ENCODE measurements at places on chromosomes 5 and 9.

DNA sequence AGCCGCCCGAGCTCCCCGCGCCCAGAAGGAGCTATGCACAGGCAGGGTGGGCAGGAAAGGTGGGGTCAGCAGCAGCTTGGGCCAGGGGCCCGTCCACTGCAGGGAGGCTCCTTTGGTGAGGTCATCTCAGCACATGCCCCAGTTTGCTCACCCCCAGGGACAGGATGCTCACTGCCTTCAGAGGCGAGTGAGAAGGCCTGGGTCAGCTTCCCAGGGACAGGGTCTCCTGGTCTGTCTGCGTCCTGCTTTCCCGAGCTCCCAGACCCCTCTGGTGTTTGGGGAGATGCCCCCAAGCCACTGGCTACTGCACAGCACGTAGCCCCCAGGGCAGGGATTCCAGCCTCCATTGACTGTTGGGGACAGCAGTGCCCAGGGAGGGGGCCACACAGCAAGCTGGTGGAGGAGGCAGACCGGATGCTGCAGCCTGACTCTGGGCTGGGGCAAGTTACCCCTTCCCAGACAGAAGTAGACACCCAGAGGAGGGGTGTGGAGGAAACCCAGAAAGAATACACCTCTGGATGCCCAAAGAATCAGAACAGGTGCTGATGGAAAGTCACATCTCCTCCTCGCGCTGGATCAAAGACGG lies 581 bp upstream of the SARDH start:
- no peak for DNase-seq

DNA sequence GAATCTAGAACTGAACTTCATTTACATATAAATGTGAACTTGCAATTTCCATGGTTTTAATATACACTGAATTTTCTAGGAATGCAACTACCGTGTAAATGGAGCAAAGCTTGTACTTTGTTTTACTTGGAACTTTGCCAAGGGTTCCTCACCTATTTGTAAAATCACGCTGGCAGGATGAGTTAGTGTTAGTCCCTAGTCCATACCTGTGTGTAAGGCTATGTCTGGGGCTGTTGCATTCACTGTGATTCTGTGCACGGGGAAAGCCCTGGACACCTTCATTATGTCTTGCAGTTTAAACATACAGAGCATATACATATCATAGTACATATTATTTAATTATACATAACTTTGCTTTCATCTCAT lies 119.9 kb downstream of the PAX5 start:
- no peak for DNase-seq

- DNase-seq = no peak
Measured at GRCh38 chr9:36866840-36867239, 167.2 kb downstream of the PAX5 start.

GRCh38 chr5:22683050-22683449 lies 170.1 kb downstream of the CDH12 start:
- no peak for DNase-seq

- no peak for DNase-seq
Measured at GRCh38 chr5:115531380-115531779, 13.2 kb downstream of the FEM1C start.

DNA sequence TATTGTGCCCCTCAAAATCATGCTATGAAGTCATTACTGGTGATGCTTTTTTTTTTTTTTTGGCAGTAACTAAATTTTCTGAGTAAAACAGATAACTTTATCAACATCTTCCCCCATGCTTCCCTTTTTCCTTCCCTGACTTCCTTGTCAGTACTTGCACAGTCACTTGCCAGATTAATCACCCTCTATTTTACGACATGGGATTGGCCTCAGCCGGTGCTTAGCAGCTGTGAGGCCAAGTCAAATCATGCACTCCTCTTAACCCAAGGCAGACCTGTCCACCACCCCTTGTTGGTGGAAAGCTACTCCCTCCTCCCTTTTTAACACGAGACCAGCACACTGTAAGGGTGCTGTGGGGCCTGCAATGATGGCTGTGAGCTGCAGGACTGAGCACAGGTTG lies 118.0 kb upstream of the OTULINL start:
- DNase-seq = no peak

- no peak for DNase-seq
Measured at GRCh38 chr5:135430135-135430437, 17.1 kb downstream of the DCANP1 start.

DNA sequence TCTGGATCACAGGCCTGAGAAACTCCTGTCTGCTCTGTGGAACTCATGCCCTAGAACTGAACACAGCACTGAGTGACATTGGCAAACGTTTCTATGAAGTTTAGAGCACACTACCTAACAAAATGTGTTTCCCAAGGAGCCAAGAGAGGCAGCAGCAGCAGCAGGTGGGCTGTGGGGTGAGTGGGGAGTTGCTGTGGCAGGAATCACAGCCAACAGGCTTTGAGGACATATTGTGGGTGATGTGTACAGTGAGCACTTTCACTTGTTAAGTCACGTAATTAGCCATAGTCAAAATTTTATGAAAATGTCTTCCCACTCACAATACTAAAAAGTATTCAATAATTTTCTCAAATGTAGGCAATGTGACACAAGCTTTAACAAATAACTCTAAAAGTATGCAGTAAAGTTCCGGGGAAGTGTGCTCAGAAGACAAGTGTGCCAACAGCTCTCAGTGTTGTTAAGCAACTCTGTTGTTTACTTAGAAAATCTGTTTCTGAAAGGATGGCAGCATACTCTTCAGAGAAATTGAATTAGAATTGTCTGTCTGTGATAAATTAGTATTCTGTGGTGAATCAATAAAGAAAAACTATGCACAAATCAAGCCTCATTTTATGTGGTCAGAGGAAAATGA lies 482.1 kb downstream of the SEMA5A start:
- no peak for DNase-seq

GRCh38 chr5:33306758-33307157 lies 134.0 kb upstream of the TARS1 start:
- no peak for DNase-seq

- no peak for DNase-seq
Measured at GRCh38 chr9:135783540-135784245, 81.7 kb downstream of the KCNT1 start.

GRCh38 chr5:154242442-154242841 lies 51.9 kb downstream of the GALNT10 start:
- DNase-seq = no peak

- no peak for DNase-seq
Measured at GRCh38 chr5:74595143-74595925, 45.2 kb downstream of the ENC1 start.

DNA sequence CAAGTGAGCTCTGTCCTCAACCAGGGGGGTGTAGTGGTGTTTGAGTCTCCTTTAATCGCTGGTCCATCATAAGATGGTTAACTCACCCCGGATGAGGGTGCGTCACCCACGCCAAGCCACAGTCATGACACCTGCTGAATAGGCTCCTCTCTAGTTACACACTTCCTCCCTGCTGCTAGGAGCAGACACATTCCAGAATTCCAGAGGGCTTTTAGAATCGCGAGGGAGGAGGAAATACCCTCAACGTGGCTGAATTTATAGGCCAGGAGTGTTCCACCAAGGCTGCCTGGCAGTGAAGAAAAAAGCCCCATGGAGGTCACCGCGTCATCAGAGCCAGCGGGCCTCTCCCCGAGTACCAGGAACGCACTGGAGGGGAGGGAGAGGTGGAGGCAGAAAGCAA lies 5.1 kb downstream of the GLRX start:
- DNase-seq = peak; percentile 43

GRCh38 chr5:1111727-1112289 lies at the start of gene SLC12A7:
SLC12A7 (minus strand) TSS chr5:1112063; CDS start chr5:1111991, 72 bp downstream.
- peak; percentile 56 for DNase-seq

- DNase-seq = no peak
Measured at GRCh38 chr5:147479444-147479843, 30.4 kb downstream of the DPYSL3 start.

- DNase-seq = no peak
Measured at GRCh38 chr5:125446986-125447385, 700.5 kb upstream of the ZNF608 start.

DNA sequence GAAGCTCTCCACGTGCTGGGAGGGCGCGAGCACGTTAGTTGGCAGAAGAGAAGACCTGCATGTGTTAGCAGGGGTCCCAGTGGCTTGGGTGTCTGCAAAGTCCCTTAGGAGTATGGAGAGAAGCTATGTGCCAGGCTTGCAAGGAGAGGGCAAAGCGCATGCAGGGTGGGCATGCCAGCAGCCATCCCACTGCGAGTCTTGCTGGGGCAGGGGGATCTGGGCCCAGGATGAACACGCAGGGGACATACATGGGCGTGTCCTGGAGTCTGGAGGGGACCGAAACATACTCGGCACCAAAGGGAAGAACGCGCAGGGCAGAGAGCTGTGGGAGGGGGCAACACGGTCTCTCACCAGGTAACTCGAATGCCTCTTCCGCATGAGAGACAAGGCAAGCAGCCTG lies 43.6 kb upstream of the IPPK start:
- no peak for DNase-seq

DNA sequence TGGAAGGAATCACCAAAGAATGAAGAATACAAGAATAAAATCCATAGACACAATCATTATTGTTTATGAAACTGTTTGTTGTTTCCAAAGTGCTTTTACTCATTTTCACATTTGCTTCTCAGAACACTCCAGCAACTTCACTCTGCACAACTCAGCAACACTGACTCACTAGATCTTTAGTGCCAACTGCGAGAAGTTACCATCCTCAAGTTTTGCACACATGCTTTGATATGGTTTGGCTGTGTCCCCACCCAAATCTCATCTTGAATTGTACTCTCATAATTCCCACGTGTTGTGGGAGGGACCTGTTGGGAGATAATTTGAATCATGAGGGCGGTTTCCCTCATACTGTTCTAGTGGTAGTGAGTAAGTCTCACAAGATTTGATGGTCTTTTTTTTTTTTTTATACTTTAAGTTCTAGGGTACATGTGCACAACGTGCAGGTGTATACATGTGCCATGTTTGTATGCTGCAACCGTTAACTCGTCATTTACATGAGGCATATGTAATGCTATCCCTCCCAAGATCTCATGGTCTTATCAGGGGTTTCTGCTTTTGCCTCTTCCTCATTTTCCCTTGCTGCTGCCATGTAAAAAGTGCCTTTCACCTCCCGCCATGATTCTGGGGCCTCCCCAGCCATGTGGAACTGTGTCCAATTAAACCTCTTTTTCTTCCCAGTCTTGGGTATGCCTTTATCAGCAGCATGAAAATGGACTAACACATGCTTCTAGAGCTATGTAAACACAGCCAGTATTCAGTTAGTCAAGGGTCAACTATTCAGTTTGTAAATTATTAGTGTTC lies 36.9 kb downstream of the CLINT1 start:
- peak; percentile 30 for DNase-seq

DNA sequence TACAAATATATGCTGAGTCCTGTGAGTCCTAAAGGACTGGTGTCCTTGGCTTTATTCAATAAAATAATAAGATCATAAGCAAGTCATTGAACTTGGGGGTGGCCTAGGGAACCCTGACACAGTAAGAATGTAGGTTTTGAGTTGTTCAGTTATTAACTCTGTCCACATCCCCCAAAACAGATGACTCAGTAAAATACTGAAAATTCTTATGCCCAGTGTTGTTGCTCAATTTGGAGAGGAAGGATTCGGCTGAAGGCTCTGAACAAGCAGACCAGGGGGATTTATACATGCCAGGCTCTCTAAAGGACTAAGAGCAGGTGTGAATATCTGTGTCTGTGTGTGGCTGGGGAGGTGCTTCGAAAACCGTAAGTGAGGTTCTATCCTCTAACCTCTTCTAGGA lies 173.7 kb downstream of the RMI1 start:
- no peak for DNase-seq

- no peak for DNase-seq
Measured at GRCh38 chr9:97502984-97503861, 1.8 kb downstream of the TMOD1 start.

DNA sequence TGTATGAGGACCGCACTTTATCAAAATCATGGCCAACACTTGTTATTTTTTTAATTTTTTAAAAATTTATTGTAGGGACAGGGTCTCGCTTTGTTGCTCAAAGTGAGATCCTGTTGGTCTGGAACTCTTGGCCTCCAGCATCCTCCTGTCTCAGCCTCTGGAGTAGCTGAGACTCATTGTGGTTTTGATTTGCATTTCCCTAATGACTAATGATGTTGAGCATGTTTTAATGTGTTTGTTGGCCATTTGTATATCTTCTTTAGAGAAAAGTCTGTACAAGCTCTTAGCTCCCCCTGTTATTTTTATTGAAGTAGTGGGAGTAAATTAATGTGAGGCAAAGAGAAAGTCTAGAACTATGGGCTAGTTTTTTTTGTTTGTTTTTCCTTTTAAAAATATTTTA lies 1.6 kb upstream of the RPS6 start:
- peak; percentile 43 for DNase-seq

DNA sequence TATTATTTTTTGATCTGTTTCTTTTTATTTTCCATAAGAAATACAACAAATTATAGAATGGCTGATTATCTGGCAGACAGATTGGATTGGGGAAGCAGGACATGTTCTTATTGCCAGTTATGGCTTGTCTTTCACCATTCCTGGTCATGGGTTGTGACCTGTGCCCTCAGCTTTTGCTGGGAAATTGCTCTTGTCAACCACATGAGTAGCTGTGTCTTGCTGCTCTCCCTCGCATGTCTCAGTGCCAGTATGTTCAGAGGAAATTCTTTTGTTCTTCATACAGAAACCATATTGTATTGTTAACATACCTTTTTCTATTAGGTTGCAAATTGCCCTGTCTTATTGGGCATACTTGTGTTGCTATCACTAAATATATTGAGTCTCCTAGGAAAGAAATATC lies 344.1 kb downstream of the OSTF1 start:
- DNase-seq = no peak
